ENCODE measurements at places on chromosomes 7 and 10.

DNA sequence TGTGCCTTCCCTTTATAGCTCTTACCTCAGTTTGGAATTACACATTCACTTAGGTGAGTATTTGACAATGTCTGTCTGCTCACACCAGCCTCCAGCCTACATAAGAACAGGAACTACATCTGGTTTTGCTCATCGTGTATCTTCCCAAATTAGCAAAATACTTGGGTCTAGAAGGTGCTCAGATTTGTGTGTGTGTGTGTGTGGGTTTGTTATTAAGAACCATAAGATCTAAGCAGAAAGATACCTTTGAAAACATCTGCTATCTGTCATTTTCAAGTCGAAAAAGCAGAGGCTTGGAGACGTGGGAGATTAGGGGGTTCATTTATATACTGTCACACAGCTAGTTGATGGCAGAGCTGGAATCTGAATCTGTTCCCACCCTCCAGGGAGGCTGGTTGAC lies 14.8 kb upstream of the LAMB4 start:
- no peak for DNase-seq
- no peaks in the 10 kb centered on the region for H3K4me1 ChIP-seq
- no peaks in the 10 kb centered on the region for H3K27me3 ChIP-seq
- no peak overlapping the region for H3K4me3 ChIP-seq

DNA sequence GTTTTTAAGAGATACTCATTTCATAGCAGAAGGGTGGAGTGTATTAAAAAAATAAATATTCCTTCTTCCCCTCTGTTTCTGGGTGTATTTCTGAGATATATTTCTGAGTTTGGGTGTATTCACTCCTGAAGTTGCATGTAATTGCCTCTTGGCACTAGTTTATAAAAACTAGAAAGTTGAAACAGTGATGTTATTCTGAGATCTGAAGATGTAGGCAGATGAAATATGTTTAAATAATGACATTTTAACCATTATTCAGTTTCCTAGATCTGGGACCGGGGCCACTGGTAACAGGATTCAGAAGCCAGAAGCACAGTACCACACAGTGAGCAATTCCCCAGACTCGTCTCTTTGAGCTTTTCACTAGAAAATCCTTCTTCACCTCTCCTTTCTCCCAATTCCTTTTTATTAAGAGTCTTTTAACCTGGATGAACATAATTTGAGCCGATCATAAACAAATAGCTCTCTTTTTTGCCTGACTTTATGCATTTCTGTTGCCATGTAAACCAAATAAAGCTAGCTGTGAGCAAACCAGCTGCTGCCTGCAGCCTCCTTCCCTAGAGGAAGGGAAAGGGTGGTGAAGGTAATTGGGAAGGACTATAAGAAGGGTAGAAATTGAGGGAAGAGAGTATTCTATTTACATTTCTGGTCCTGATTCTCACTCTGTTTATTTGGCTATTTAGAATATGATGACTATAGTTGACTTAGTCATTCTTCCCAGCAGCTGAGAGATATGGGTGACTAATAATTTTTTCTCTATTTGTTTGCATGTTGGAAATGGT lies 101.8 kb upstream of the STRIP2 start:
- no peak for DNase-seq
- no peaks in the 10 kb centered on the region for H3K36me3 ChIP-seq
- no peaks in the 10 kb centered on the region for H3K27me3 ChIP-seq
- no peak overlapping the region for H3K27ac ChIP-seq
- no peaks in the 10 kb centered on the region for H3K4me1 ChIP-seq

DNA sequence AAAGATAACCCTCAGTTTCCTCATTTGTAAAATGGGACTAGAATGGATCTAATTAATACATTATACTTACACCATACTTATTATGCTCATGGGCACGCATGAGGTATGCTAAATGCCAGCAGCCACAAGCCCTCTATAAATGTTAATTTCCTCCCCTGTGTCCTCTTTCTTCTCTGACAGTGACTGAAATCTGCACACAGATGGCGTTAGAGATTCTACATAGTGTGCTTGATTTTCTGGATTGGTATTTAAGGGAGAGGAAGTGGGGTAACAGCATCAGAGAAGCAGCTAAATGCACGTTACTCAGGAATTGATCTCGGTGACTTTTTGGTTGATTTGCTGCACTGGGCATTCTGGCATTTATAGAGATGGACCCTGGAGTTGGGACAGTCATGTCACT lies 568.5 kb downstream of the CALN1 start:
- no peak overlapping the region for H3K27ac ChIP-seq
- DNase-seq: no peak
- H3K36me3 ChIP-seq: no peaks in the 10 kb centered on the region

DNA sequence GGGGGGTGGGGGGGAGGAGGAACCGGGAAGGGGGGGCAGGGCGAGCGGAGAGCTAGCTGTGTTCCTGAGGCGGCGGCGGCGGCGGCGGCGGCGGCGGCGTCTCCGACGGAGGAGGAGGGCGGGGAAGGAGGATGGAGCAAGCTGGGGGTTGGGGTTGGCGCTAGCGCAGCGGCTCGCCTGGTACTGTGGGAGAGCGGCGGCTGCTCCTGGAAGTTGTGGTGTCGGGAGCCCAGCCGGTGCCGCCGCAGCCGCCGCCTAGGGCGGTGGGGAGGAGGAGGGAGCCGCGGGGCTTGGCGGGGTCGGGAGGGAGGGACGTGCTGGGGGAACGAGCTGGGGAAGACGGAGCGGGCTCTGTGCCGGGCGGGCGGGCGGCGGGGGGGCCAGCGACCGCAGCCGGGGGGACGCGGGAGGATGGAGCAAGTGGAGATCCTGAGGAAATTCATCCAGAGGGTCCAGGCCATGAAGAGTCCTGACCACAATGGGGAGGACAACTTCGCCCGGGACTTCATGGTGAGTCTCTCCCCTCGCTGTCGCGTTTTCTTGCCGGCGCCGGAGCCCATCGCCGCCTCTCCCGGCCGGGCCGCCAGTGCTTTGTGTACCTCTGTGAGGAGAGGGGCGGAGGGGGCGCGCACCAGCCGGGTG lies at the start of gene PTPN12:
Gene PTPN12, plus strand, starts transcription at position 160 of the 642 bp plus-strand sequence. Its CDS starts 252 bp downstream, at position 412.
- DNase-seq: no peak
- H3K4me1 ChIP-seq: peaks cover 3% of the 10 kb centered on the region
- peak within 1 kb of the TSS; percentile 83 for H3K27ac ChIP-seq
- H3K27me3 ChIP-seq: no peaks in the 10 kb centered on the region

GRCh38 chr7:107089627-107090026 lies 45.1 kb downstream of the PRKAR2B start:
- no peaks in the 10 kb centered on the region for H3K36me3 ChIP-seq
- no peaks in the 10 kb centered on the region for H3K27me3 ChIP-seq
- H3K27ac ChIP-seq: no peak overlapping the region
- no peaks in the 10 kb centered on the region for H3K4me1 ChIP-seq
- no peak overlapping the region for H3K4me3 ChIP-seq

DNA sequence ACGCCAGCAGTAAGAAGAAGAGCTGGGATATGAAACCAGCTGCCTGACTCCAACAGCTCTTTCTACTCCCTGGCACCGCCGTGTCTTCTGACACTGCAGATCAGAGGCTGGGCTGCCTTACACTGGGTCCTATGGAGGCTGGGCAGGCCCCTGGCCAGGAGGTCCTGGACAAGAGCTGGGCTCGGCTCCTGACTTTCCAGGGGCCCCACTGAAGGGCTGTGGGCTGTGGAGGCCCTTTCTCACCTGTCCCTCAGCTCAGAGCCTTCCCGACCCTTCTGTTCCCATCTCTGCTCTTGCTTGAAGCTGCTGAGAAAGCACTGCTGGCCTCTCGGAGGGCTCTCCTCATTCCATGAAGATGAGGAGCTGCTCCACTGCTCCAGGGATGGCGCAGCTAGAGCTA lies 85.9 kb upstream of the UNC5B start:
- H3K4me1 ChIP-seq: no peaks in the 10 kb centered on the region
- H3K4me3 ChIP-seq: no peak overlapping the region
- H3K36me3 ChIP-seq: no peaks in the 10 kb centered on the region

DNA sequence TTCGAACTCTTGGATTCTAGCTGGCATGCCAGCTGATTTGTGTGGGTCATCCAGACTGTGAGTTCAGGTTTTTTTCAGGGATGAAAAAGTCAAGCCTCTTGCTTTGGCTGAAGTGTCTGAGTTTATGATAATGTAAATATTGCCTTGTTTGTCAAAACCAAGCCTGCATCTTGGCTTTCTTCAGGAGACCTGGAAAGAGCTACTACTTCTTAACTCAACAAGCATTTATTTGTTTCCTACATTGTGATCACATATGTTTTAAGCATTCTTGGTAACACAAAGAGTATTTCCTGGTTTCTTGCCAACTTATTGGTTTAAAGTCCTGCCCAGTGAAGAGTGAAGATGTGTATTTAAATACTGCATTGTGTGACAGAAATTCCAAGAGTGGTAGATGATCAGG lies 407.1 kb downstream of the LRMDA start:
- no peaks in the 10 kb centered on the region for H3K4me1 ChIP-seq
- no peaks in the 10 kb centered on the region for H3K27me3 ChIP-seq
- no peak overlapping the region for H3K27ac ChIP-seq
- DNase-seq: no peak

GRCh38 chr7:123485187-123485586 lies 49.2 kb downstream of the IQUB start:
- H3K27ac ChIP-seq: no peak overlapping the region
- no peaks in the 10 kb centered on the region for H3K4me1 ChIP-seq
- H3K36me3 ChIP-seq: no peaks in the 10 kb centered on the region
- no peak overlapping the region for H3K4me3 ChIP-seq

GRCh38 chr7:135773464-135773863 lies 24.9 kb upstream of the FAM180A start:
- no peak for DNase-seq
- H3K4me1 ChIP-seq: no peaks in the 10 kb centered on the region
- no peak overlapping the region for H3K4me3 ChIP-seq
- no peaks in the 10 kb centered on the region for H3K27me3 ChIP-seq

DNA sequence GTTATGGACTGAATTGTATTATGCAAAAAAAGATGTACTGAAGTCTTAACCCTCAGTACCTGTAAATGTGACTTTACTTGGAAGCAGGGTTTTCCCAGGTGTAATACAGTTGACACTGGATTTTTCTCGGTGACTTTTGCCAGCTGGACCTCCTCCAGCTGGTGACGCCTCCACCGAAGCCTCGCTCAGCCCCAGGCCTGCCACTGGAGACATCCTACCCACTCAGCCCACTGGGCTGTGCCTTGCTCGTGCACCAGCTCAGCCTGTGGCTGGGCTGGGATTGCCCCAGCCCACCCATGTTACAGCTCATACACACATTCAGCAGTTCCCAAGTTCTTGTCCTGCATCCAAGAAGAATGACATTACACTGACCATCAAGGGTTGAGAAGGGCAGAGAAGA lies 42.4 kb upstream of the GPR22 start:
- H3K36me3 ChIP-seq: no peaks in the 10 kb centered on the region
- no peak overlapping the region for H3K27ac ChIP-seq
- H3K27me3 ChIP-seq: no peaks in the 10 kb centered on the region
- H3K4me1 ChIP-seq: no peaks in the 10 kb centered on the region

DNA sequence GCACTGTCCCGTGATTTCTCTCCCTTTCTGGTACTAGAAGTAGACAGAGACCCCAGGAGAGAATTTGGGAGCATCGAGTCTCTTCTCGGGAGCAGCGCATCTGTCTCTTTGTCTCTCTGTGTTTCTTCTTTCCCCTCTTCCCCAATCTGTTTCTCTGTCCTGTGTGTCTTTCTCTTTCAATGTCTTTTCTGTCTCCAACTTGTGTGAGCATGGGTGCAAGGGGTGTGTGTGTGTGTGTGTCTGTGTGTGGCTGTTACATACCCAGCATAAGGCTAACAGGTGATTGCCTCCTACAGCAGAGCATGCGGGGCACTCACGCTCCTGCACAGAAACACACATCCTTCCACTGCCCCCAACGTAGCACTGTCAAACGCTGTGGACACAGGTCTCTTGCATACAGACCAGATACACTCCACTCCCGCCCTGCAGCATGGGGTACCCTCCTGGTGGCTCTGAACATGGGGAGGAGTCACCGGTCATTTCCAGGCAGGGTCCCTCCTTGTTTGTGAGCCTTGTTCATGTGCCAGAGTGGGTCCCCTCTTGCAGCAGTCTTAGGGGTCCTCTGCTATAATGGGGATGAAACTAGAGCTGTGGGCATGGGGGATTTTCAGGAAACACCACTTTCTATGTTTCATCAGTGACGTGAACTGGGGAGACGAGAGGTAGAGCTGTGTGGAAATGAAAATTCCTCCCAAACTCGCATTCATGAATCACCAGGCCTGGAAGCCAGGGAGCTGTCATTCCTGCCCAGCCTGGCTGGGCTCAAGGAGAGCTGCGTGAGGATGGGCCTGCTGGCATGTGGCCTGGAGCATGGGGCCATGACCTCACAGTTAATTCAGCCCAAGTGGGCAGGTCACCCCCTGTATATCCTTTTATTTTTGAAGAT lies 980 bp downstream of the ADAMTS14 start:
- peaks cover 3% of the 10 kb centered on the region for H3K4me1 ChIP-seq
- no peak overlapping the region for H3K27ac ChIP-seq
- H3K4me3 ChIP-seq: no peak overlapping the region
- no peak for DNase-seq
- no peaks in the 10 kb centered on the region for H3K36me3 ChIP-seq
- peaks cover 25% of the 10 kb centered on the region for H3K27me3 ChIP-seq

DNA sequence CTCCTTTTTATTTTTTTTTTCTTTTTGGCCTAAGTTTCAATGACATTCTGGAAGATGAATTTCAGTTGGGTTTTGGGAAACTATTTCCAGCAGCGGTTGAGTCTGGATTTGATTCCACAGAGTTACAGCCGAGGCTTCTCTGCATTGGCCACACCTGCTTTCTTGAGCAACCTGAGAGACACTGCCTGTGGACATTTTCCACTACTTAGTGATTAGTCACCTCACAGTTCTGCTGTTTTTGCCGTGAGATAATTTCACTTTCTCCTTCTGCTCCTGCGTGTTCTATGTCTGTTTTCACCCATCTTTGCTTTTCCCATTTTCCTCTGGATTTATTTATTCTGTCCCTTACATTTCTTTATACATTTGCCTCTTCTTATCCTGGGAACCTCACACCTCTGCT lies 243.0 kb downstream of the BICC1 start:
- H3K27me3 ChIP-seq: no peaks in the 10 kb centered on the region
- no peaks in the 10 kb centered on the region for H3K4me1 ChIP-seq
- no peak overlapping the region for H3K4me3 ChIP-seq
- no peak overlapping the region for H3K27ac ChIP-seq
- DNase-seq: no peak
- H3K36me3 ChIP-seq: no peaks in the 10 kb centered on the region

- DNase-seq: no peak
- no peaks in the 10 kb centered on the region for H3K27me3 ChIP-seq
- H3K4me3 ChIP-seq: no peak overlapping the region
- H3K4me1 ChIP-seq: no peaks in the 10 kb centered on the region
- H3K27ac ChIP-seq: no peak overlapping the region
Measured at GRCh38 chr7:147089051-147089461, 972.5 kb downstream of the CNTNAP2 start.

GRCh38 chr7:71009636-71010035 lies 122.3 kb upstream of the GALNT17 start:
- no peak for DNase-seq
- H3K4me3 ChIP-seq: no peak overlapping the region
- no peak overlapping the region for H3K27ac ChIP-seq
- H3K36me3 ChIP-seq: no peaks in the 10 kb centered on the region
- no peaks in the 10 kb centered on the region for H3K4me1 ChIP-seq

GRCh38 chr7:32163896-32164295 lies 93.7 kb upstream of the PDE1C start:
- no peak for DNase-seq
- H3K4me3 ChIP-seq: no peak overlapping the region
- no peak overlapping the region for H3K27ac ChIP-seq
- no peaks in the 10 kb centered on the region for H3K4me1 ChIP-seq

All from H1 (cell line).